ENCODE measurements at places on chromosomes 16 and 17.

DNA sequence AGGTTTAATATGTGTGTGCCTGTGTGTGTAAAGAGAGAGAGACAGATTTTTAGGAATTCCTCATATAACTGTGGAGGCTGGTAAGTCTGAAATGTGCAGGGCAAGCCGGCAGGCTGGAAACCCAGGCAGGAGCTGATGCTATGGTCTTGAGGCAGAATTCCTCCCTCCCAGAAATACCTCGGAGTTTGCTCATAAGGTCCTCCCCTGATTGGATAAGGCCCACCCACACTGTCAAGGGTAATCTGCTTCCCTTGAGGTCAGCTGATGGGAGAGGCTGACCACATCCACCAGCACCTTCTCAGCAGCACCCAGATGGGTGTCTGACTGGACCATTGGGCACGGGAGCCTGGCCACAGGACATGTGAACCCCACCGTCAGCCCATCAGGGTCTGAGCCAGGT is 42.4 kb downstream of the C16orf95 start:
- H3K4me3 ChIP-seq: no peak overlapping the region
- DNase-seq: no peak
- no peak overlapping the region for H3K27ac ChIP-seq
- H3K27me3 ChIP-seq: no peaks in the 10 kb centered on the region

DNA sequence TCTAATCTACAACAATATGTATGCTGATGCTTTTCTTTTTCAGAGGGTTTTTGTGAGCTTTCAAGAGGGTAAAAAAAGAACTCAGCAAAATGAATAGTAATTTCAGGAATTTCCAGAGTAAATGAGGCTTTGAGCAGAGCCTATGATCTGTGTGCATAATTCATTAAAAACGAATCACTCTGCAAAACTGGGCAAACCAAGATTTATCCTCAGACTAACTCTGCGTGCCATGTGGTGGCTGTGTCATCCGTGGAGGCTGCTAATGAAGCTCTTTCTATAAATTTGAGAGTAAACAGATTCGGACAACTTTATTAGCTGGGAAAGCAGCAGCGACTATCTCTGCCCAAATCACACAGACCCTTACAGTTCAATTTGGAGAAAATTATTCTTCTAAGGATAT is 83.8 kb downstream of the FOXL1 start:
- DNase-seq: no peak
- H3K27ac ChIP-seq: no peak overlapping the region
- peaks cover 31% of the 10 kb centered on the region for H3K27me3 ChIP-seq
- H3K36me3 ChIP-seq: no peaks in the 10 kb centered on the region
- no peak overlapping the region for H3K4me3 ChIP-seq

- H3K4me3 ChIP-seq: no peak overlapping the region
- no peak for DNase-seq
- H3K27me3 ChIP-seq: peaks cover 23% of the 10 kb centered on the region
- no peaks in the 10 kb centered on the region for H3K36me3 ChIP-seq
Observed at GRCh38 chr17:45942284-45942683, 47.9 kb downstream of the MAPT start.

- H3K4me1 ChIP-seq: peaks cover 27% of the 10 kb centered on the region
- peaks cover 5% of the 10 kb centered on the region for H3K36me3 ChIP-seq
- peak; percentile 56 for DNase-seq
- H3K27me3 ChIP-seq: no peaks in the 10 kb centered on the region
Observed at GRCh38 chr17:59154292-59154720, 680 bp downstream of the SKA2 start.

DNA sequence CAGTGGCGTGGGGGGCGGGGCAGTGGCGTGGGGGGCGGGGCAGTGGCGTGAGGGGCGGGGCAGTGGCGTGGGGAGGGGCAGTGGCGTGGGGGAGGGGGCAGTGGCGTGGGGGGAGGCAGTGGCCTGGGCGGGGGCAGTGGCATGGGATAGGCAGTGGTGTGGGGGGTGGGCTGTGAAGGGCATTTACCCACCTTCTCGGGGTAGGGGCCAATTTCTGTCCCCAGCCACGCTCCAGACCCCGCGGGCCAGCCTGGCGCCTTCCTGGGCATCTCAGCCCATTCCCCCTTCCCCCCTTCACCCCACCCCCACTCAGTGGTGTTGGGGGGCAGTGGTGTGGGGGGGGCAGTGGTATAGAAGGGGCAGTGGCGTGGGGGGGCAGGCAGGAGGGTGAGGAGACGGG is 92.7 kb downstream of the LITAF start:
- H3K27me3 ChIP-seq: no peaks in the 10 kb centered on the region
- no peaks in the 10 kb centered on the region for H3K36me3 ChIP-seq
- no peak overlapping the region for H3K4me3 ChIP-seq

DNA sequence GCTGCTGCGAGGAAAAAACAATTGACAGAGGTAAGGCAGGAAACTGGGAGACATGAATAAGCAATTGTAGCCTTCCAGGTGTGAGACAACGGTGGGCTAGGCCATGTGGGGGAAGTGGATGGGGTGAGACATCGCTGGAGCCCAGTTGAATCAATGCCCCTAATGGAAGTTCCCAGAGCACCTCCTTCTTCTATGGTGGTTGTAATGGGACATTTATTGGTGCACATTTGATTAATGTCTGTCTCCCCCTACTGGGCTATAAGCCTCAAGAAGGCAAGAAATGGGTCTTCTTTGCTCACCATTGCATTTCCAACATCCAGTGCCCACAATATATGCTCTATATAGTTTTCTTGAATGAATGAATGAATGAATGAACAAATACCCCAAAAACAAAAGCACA is 22.7 kb upstream of the CD300E start:
- peaks cover 7% of the 10 kb centered on the region for H3K4me1 ChIP-seq
- H3K27ac ChIP-seq: no peak overlapping the region
- H3K4me3 ChIP-seq: no peak overlapping the region
- peaks cover 30% of the 10 kb centered on the region for H3K27me3 ChIP-seq
- no peak for DNase-seq
- H3K36me3 ChIP-seq: no peaks in the 10 kb centered on the region

GRCh38 chr17:78992542-78993212 is 13.0 kb upstream of the LGALS3BP start:
- DNase-seq: no peak
- no peak overlapping the region for H3K27ac ChIP-seq
- no peaks in the 10 kb centered on the region for H3K4me1 ChIP-seq
- no peaks in the 10 kb centered on the region for H3K27me3 ChIP-seq
- H3K4me3 ChIP-seq: no peak overlapping the region

- no peak overlapping the region for H3K4me3 ChIP-seq
- DNase-seq: no peak
- no peaks in the 10 kb centered on the region for H3K27me3 ChIP-seq
- no peak overlapping the region for H3K27ac ChIP-seq
- H3K36me3 ChIP-seq: no peaks in the 10 kb centered on the region
Observed at GRCh38 chr16:73170612-73171038, 122.7 kb upstream of the ZFHX3 start.

DNA sequence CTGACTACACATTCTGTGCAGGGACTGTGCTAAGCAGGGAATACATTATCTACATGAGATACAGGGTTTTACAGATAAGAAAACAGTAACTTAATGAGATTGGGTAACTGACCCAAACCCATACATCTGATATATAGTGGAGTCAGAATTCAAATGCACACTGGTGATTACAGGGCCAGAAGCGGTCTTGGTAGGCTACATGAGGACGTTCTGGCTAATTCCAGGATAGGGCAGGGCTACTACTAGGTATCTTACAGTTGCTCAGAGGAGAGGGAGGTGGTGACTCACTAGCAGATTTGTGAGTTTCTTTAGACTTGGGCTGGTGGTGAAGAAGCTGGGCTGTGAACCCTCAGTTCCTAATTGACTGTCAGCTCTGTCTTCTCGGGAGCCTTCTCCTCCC is 21.4 kb downstream of the TRIM16 start:
- no peak for DNase-seq
- H3K36me3 ChIP-seq: peaks cover 27% of the 10 kb centered on the region
- no peak overlapping the region for H3K27ac ChIP-seq
- H3K4me3 ChIP-seq: no peak overlapping the region
- no peaks in the 10 kb centered on the region for H3K4me1 ChIP-seq

DNA sequence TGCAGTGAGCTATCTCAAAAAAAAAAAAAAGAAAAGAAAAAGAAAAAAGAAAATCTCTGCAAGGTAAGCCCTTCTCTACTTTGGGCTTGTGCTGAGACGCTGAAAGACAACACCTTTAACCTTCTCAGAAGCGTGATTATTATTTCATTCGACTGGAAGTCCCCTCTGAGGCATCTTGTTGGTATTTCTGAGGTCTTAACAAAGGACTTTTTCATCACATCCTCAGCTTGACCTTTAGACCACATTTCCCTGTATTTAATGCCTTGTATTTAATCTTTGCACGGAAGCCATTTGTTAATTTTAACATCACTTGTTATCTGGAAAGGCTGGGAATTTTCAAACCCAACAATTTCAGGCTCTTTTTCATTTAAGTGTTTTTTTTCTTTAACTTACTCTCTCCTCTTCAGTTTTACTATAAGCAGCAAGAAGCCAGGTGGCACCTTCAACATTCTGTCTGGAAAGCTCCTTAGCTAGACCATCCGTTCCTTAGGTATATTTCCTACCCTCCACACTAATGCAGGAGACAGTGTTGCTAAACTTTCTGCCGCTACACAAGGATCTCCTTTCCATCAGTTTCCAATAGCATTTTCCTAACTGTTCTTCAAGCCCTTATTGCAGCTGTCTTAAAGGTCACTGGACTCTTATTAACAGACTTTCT is 10.3 kb downstream of the KCTD13 start:
- DNase-seq: no peak
- H3K36me3 ChIP-seq: peaks cover 24% of the 10 kb centered on the region
- H3K4me3 ChIP-seq: no peak overlapping the region
- peak overlapping the region; percentile 63 for H3K27ac ChIP-seq
- no peaks in the 10 kb centered on the region for H3K27me3 ChIP-seq

DNA sequence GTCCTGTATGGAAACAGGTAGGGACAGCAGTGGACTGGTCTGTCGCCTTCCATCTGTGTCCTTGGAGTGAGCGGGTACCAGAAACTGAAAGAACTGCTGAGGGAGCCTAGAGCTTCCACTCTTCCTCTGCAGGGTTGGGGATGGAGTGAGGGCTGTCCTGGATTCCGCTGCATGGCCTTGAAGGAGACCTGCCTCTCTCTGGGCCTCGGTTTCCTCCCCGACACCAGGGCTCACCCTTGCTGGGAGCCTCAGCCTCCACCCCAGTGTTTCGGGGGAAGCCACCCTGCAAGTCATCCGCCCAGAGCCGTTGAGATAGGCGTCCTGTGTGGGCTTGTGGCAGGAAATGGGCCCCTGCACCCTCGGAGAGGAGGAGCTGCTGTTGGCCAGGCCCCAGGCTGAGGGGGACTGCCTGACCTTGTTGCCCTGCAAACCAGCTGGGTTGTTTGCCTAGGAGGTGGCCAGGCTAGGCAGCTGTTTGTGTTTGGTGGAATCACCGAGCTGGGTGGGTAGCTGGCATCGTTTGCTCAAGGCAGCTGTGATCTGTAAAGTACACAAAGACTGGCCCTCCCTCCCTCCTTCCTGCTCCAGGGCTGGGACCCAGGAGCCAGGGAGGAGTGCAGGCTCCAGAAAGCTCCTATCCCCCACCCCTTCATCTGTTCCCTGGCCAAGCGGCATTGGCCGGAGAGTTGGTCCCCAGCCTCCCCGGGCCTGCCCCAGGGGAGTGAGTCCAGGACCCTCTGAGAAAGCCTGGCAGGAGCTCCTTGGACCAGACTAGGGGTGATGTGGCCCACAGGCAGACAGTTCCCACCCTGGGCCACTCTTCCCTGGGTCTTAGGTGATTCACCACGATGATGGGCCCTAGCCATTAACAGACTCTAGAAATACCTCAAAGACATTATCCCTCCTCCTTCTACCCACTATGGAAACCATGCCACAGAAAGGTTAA is 1.3 kb downstream of the RAB37 start:
- H3K27me3 ChIP-seq: peaks cover 9% of the 10 kb centered on the region
- peak overlapping the region; percentile 78 for H3K4me3 ChIP-seq
- peaks cover 63% of the 10 kb centered on the region for H3K4me1 ChIP-seq

DNA sequence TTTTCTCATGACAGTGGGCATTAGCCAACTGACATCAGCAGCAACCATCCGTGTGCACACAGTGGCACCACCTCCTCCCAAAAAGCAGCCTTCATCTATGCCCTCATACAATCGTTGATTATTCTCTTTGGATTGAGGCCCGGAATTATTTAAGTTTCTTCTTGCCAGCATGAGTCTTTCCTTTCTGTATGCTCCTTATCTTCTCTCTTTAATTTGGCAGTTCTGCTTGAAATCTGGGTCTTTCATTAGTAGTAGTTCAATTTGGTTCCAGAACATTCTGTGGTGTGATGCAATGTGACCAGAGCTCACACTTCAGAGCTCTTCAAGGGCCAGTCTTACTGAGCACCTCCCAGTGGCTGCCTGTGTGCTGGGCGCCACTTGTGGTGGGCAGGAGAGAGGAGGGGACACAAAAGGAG is 52.2 kb upstream of the STH start:
- peaks cover 9% of the 10 kb centered on the region for H3K4me1 ChIP-seq
- no peak overlapping the region for H3K27ac ChIP-seq
- no peak for DNase-seq
- no peaks in the 10 kb centered on the region for H3K36me3 ChIP-seq
- peaks cover 30% of the 10 kb centered on the region for H3K27me3 ChIP-seq

DNA sequence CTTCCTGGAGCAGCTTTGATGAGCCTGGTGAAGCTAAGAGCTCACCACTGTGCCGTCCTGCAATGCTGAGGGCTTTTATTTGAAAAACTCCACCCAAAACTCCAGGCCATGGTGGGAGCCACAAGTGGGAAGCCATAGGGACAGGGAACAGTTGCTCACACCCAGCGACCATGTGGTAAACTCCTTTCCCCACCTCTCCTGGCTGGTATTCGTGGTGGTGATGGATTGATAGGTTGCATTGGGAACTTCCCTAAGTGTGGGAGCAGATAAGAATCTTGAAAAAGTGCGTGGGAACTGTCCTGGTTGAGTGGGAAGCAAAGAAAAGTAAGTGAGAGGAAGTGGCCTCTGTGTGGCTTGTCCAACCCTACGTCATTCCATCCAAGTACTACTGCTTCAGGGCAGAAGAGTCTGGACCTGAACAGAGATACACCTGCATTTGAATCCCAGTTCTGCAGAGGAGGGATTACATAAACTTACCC is at the start of gene CCL1:
CCL1 (minus strand) TSS at position 51 of the 479 bp plus-strand sequence. CDS start 72 bp downstream, outside the sequence.
- no peak within 1 kb of the TSS for H3K27ac ChIP-seq
- peaks cover 20% of the 10 kb centered on the region for H3K4me1 ChIP-seq
- peaks cover 21% of the 10 kb centered on the region for H3K27me3 ChIP-seq
- no peaks in the 10 kb centered on the region for H3K36me3 ChIP-seq
- H3K4me3 ChIP-seq: no peak within 1 kb of the TSS
- DNase-seq: no peak

- no peak overlapping the region for H3K4me3 ChIP-seq
- H3K36me3 ChIP-seq: no peaks in the 10 kb centered on the region
- no peaks in the 10 kb centered on the region for H3K27me3 ChIP-seq
- no peak for DNase-seq
- no peak overlapping the region for H3K27ac ChIP-seq
- H3K4me1 ChIP-seq: no peaks in the 10 kb centered on the region
Observed at GRCh38 chr16:13300066-13300840, 398.9 kb downstream of the SHISA9 start.

DNA sequence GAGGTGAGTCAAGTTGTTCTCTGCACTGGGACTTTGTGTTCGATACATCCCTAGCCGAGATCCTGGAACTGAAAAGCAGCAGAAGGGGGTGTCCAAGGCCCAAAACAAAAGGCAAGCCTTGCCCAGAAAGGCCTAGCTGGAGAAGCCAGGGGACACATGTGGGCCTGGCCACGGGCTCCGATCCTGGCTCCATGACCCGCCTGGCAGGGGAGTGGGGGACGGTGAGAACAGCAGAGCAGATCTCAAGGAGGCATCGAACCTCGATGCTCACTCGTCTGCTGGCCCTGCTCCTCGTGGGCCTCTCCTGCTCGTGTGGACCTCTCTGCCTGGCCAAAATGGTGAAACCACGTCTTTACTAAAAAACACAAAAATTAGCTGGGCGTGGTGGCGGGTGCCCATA is 8.9 kb downstream of the CCNF start:
- H3K4me3 ChIP-seq: no peak overlapping the region
- no peaks in the 10 kb centered on the region for H3K27me3 ChIP-seq
- H3K36me3 ChIP-seq: peaks cover 53% of the 10 kb centered on the region

Measured in activated naive CD8-positive, alpha-beta T cell treated with anti-CD3 and anti-CD28 coated beads, Interleukin-2, amount 50 U/mL, for 24 hours (primary cell).